ENCODE measurements at places on chromosomes 12 and 14. TPM values are rescaled to one million over a fixed set of nuclear protein-coding genes. Genes with fewer than 3 reads are reported as not detected.

DNA sequence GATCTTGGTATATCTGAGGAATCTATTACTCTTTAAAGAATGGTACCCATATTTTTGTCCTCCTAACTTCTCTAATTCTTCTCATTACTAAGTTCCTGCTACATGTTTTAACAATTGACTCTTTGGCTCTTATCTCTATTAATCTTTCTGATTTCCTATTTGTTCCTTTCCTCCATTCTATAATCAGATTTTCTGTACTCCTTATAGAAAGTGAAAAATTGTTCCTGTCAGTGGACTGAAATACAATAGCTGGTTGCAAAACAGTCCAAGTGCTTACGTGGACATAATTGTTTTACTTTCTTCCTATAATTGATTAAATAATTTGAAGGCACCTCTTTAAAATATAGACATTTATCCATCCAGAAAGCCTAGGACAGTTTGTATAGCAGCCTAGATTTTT is 86.7 kb upstream of the PTHLH start:
- DNase-seq = no peak

GRCh38 chr12:52149182-52149641 is 42.6 kb downstream of the KRT80 start:
- no peak for DNase-seq

- no peak for DNase-seq
Measured at GRCh38 chr14:103472939-103473338, 49.7 kb downstream of the CKB start.

GRCh38 chr12:82326905-82327503 is 31.2 kb downstream of the CCDC59 start:
- peak; percentile 52 for DNase-seq

GRCh38 chr12:91516695-91517047 is 334.1 kb upstream of the DCN start:
- DNase-seq = peak; percentile 8

DNA sequence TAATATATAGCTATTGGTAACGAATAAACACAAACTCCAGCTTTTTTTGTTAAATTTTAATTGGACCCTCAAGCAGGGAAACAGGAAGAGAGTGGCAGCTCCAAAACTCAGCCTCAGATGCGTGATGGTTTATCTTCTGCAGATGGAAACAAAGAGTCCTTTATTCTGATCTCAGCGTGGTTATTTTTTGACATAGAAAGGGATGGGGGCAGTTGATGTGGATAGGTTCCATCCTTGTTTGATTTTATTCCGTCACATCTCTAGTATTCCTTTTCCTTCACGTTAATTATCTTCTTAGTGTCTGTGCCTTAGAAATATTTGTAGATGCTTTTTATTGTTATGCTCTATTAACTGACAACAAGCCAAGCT is 447.6 kb upstream of the SEL1L start:
- DNase-seq = no peak

DNA sequence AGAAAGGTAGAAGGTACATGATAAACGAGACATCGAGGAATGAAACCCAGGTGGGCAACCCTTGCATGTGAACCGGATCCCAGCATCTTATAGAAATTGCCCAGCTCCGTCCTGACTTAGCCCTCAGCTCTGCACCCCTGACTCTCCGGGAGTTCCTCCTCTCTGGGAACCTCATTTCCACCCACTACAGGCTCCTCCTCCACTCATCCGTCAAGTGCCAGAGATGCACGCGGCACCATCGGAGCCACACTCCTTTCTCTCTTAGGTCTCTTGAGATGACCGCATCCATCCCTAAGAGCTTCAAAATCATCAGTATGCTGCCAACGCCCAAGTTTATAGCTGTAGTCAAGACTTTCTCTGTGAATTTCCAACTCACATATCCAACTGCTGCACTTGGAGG is 84.7 kb downstream of the TTC7B start:
- no peak for DNase-seq

- no peak for DNase-seq
Measured at GRCh38 chr12:27297566-27297965, 35.1 kb upstream of the BMAL2 start.

DNA sequence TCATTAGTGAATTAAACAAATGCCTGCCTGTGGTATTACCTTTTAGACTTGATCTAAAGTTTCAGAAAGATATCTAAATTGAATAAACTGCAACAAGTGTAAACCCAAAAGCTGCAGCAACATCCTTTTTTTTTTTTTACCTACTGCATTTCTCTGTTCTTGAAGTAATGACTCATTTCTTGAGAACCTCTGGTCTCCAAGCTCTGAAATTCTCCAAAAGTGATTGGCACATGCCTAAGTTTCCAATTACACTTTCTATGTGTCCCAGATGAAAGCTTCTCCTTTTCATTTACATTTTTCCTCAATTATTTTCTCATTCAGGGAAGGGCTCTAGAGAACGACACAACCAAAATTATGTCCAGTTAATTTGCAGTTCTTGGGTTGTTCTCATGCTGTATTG is 435.2 kb upstream of the DCN start:
- no peak for DNase-seq

- DNase-seq = peak; percentile 86
Measured at GRCh38 chr14:100440207-100440631, 117.1 kb downstream of the SLC25A47 start.

GRCh38 chr12:105738051-105738450 is 400.7 kb downstream of the NUAK1 start:
- DNase-seq = no peak

GRCh38 chr12:98895086-98895651 is 250.1 kb downstream of the APAF1 start:
- peak; percentile 11 for DNase-seq

GRCh38 chr12:47823422-47824086 is 3.9 kb upstream of the HDAC7 start:
- no peak for DNase-seq

DNA sequence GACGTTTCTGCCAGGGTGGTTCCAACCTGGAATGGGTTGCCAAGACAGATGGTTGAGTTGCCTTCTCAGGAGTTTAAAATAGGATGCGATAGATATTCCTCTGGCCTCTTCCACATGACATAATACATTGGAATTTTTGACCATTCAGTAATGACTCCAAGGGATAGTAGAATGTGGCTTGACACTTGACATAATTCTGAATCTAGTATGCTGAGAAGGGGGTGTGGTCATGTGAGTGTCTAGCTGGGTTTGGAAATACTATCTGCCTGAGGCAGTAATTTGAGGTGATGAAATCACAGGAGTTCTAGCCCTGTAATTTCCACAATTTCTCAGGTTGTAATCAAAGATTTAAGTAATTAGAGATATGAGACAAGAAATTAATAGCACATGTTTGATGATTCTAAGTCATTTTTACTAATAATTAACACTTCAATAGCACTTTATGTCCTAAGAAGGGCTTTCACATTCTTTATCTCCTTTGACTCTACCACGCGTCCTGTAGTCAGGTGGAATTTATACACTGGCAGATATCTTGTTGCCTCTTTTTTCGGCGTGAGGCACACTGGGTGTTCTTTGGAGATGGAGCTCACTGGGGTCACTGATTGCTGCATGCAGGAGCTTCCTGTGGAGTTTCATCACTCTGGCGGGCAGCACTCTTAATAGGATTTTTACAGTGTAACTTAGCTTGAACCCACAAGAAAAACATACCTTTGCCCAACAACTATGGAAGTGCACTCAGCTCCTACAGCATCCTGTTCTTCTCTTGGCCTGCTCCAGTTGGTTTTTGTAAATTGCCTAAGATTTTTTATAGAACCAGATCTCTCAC is 3.2 kb upstream of the AMIGO2 start:
- DNase-seq = peak; percentile 63

DNA sequence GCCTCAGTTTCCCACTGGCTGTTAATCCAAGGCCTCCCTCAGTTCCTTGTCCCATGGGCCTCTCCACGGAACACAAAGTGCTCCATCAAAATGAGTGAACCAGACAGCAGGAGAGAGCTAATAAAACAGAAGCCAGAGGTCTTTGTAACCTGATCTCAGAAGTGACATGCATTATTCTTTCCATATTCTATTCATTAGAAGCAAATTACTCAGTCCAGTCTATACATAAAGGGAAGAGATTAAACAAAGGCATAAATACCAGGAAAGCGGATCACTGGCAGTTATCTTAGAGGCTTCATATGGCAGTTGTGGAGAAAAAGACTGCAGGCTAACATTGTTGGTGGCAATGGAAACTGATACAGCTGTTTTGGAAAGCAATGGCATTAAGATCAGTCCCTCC is 170.6 kb upstream of the GARIN6 start:
- no peak for DNase-seq

DNA sequence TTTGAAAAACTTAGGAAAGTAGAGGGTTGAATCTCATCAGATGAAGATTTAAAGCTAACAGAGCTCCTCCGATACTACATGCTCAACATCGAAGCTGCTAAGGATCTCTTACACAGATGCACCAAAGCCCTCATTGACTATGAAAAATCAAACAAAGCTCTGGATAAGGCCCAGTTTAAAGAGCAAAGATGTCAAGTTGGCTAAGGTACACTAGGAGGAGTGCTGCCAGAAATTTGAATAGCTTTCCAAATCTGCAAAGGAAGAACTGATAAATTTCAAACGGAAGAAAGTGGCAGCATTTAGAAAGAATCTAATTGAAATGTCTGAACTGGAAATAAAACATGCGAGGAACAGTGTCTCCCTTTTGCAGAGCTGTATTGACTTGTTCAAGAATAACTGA is 141.2 kb downstream of the SLC5A8 start:
- no peak for DNase-seq

DNA sequence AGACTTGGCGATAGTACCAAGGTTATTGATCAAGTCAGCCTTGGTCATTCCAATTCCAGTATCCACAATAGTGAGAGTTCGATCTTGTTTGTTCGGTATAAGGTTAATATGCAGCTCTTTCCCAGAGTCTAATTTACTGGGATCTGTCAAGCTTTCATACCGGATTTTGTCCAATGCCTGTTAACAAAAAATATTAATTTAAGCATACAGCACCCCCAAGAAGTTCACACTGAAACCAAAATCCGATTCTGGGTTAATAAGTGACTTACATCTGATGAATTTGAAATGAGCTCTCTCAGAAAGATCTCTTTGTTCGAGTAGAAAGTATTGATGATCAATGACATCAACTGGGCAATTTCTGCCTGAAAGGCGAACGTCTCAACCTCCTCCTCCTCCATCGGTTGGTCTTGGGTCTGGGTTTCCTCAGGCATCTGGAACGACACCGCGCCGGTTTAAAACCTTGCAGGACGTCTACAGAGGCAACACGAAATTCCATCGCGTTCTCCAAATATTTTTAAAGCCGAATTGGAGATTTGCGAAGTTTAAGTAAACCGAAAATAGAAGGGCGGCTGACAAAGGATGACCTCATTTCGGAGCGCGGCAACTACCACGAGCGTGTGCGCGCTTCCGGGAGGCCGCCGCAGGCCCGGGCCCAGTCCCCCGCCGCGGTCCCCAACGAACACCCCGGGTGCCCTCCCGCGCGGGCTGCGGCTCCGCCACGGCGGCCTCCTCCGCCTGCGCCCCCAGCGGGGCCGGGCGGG is 716 bp downstream of the HSP90AA1 start:
- peak; percentile 79 for DNase-seq

DNA sequence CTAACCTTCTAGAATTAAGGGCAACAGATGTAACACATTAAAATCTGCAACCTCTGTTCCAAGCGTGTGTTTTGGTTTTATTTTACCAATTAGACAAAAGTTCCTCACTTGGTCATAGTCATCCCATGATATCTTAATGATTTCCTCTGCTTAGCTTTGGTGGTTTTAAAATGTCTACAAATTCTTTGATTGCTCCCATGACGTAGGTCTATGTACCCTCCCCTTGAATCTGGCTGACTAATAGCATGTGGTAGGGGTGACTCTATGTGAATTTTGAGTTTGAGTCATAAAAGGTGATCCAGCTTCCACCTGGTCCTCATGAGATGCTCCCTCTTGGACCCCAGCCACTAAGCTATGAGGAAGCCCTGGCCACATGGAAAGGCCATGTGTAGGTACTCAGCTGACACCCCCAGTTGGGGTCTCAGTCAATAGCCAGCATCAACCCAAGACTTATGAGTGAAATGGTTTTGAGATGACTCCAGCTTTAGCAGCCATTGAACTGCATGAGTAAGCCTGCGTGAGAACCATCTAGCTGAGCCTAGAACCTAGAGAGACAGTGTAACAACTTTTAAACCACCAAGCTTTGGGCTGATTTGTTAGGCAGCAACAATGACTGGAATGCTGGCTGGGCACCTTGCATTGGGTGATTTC is 247.1 kb downstream of the MSRB3 start:
- no peak for DNase-seq

DNA sequence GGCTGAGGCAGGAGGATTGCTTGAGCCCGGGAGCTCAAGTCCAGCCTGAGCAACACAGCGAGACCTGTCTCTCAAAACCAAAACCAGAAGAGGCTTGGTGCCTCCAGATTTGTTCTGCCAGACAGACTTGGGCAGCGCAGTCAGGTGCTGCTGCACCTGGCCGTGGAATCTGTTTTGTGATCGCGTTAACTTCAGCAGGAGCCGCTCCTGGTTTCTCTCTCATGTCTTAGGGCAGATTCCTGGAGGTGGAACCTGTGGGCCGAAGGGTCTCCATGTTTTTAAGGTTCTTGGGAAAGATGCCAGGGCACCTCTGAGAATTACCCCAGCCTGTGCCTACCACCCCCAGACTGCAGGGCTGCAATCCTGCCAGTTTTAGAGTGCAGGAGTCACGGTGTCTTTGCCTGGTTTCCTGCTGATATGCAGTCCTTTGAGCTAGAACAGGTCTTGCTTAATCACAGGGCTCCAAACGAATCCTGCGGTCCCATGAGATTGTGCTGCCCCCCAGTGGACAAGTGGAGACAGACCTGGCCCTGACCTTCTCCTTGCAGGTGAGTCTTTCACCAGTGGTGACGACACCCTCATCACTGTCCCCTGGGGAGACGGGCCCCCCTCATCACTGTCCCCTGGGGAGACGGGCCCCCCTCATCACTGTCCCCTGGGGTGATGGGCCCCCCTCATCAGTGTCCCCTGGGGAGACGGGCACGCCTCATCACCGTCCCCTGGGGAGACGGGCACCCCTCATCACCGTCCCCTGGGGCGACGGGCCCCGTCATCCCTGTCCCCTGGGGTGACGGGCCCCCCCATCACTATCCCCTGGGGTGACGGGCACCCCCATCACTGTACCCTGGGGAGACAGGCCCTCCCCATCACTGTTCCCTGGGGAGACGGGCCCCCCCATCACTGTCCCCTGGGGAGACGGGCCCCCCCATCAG is 37.6 kb downstream of the PACS2 start:
- peak; percentile 92 for DNase-seq

GRCh38 chr12:42426746-42427145 is 100.8 kb downstream of the PPHLN1 start:
- no peak for DNase-seq

DNA sequence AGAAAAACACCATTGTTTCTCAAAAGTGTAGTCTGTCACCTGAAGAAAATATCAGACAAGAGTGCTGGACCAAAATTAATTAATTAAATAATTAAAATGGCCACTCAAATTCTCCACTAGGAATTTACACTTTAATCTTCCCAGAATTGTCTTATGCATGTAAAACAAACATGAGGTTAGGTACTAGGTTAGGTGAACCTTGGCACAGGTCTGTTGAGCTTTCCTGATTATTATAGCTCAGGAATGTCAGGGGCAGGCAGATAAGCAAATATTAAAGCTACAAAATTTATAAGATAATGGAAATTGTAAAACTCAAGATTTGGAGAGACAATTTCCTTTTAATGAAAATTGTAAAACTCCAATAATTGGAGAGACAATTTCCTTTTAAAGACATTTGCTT is 253.2 kb downstream of the BMP4 start:
- no peak for DNase-seq

The MSI1 gene
- total RNA-seq = 2.2 TPM

The GPR137C gene
- 2.5 TPM for total RNA-seq

The LRP1 gene
- 48.5 TPM for total RNA-seq

The NAA25 gene
- 22.1 TPM for total RNA-seq

The NTN4 gene
- total RNA-seq = 33.5 TPM

The PLEKHH1 gene
- 17.1 TPM for total RNA-seq

The ACOT6 gene
- total RNA-seq = not detected

Measured in hepatocyte (in vitro differentiated cells).